ENCODE measurements at places on chromosomes 12 and 14.

DNA sequence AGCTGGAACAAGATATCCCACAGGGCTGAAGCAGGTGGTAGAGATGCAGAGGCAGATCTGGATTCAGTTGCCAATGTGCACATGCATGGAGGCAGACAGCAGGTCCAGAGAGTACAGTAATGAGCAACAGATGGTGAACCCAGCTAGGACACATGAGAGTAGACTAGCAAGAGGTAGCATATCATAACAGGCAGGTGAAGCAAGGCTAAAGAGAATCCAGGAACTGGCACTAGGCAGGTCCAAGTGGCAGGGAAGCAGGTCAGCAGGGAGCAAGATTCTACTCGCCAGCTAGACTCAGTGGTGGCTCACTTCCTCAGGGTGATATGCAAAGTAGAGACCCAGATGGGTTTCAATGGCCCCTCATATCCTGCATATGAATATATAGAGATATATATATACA lies 15.3 kb upstream of the MYF6 start:
- no peak for DNase-seq

- DNase-seq = no peak
Measured at GRCh38 chr12:53402871-53403270, 20.8 kb upstream of the AMHR2 start.

DNA sequence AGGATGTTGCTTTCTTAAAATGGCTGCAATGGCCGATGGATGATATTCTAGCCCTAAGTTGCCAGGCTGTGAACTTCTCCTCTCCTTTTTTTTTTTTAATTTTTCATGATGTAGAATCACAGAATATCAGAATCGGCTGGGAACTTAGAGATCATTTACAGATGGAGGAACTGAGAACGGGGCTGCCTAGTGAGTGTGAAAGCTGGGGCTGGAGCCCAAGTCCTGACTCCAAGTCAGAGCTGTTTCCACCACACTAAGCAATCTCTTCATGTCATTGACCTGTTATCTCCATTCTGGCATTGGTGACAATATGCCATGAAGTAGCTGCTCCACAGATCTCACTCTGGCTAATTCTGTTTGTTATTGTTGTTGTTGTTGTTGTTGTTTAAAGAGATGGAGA lies 121.7 kb downstream of the SLC38A1 start:
- DNase-seq = no peak

DNA sequence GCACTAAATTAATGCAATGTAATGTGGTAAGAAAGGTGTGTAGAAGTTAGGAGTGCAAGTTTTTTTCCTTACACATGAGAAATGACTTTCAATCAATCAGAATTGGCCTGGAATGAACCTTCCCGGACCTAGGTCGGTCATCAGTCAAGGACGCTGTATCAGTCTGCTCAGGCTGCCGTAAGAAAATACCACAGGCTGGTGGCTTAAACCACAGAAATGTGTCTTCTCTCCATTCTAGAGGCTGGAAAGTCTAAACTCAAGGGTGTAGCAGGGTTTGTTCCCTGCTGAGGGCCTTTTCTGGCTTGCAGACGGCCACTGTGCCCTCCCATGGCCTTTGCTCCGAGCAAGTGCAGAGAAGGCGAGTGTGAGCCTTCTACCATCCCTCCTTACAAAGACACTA lies 86.6 kb upstream of the DYNC1H1 start:
- DNase-seq = no peak

GRCh38 chr14:100222224-100223093 lies 16.5 kb upstream of the YY1 start:
- DNase-seq = no peak

- DNase-seq = no peak
Measured at GRCh38 chr12:1851151-1851701, 30.9 kb downstream of the LRTM2 start.

GRCh38 chr12:54140588-54141388 lies 48.0 kb downstream of the SMUG1 start:
- DNase-seq = peak; percentile 73

DNA sequence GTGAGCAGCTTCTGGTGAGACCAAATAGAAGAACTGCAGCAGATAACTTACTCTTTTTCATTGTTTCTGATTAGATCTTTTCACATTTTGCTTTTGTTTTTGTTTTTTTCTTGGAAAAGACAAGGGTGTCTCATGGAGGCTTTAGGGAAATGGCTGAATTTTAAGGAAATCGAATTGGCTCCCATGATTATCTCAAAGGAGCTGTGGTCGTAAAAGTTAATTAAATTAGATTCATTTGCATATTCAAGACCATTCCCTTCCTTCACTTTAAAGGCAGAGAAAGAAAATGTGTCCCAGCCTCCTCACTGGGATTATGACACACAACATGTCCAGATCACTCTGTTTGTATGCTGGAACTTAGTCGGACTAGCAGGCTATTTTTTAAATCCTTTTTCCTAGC lies 106.4 kb upstream of the MDM1 start:
- DNase-seq = no peak

- no peak for DNase-seq
Measured at GRCh38 chr14:101394374-101394773, 166.9 kb upstream of the DIO3 start.

DNA sequence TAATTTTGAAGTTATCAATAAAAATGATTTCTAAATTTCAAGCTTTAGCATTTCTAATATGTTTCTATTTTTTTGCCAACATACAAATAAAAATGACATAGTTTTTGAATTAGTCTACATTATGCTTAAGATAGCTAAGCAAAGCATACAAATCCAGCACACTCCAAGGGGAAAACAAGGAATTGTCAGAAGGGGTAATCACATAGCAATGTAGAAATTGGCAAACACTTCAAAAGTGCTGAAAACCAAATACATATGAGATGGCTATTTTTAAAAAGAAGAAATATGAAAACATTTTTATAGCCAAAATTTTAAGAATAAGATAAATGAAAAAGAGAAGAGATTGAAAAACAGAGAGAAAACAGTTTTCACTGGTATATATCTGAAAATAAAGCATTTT lies 308.0 kb downstream of the SLC6A15 start:
- no peak for DNase-seq

DNA sequence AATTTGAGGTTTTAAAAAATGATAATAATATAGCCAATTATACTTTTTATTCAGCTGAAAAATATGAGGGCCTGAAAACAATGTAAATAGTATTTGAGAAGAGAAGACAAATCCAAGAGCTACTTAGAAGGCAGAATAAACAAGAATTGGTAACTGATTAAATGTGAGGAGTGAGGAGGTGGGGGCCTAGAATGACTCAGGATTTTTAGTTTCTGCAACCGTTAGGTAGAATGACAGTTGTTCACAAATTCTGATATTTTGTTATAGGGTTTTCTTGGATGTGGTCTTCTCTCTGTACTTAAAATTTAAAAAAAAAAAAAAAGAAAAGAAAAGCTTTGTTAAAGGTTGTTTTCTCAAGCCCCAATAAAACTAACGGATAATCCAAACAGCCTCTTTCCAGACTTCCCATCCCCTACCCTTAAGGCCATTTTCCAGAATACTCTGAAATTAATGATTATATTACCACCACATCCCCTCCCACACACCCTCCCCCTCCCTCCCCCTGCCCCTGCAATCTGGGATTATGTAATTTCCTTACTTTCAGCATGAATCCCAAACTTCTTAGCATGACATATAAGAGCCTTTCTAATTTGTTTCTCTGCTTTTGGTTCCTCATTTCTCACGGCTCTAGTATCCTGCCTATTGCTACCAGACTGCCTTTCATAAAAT lies 50.4 kb downstream of the LRP6 start:
- no peak for DNase-seq

- no peak for DNase-seq
Measured at GRCh38 chr14:73889376-73889775, 2.7 kb downstream of the ZNF410 start.

DNA sequence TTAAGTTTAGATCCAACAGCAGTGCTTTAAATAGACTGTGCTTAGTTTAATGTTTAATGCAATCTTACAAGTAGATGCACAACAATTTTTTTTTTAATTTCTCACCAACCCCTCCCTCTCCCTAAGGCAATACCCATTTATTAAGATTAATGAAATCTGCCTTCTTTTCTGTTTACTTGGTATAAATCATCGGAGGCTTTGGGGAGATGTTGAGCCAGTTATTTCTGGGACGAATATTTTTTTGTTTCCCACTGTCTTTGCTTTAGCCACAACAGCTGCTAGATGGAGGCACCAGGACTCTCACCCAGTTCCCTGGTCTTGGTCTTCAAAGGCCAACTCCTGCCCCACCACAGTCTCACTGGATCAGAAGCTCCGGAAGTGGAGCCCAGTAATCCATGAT lies 113.4 kb downstream of the PLXNC1 start:
- no peak for DNase-seq

DNA sequence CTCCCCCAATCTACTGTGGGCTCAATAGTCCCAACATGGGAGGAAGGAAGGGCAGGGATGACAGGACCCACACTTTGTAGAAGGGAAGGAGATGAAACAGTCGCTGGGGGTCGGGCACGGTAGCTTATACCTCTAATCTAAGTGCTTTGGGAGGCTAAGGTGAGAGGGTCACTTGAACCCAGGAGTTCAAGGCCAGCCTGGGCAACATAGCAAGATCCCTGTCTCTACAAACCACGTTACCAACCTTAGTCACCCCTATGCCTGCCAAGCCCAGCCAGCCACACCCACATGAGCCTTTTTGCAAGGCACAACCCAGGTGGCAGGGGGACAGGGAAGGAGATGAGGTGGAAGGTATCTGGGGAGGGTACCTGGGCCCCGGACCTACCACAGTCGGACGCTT lies 31.7 kb downstream of the KDM2B start:
- DNase-seq = no peak

DNA sequence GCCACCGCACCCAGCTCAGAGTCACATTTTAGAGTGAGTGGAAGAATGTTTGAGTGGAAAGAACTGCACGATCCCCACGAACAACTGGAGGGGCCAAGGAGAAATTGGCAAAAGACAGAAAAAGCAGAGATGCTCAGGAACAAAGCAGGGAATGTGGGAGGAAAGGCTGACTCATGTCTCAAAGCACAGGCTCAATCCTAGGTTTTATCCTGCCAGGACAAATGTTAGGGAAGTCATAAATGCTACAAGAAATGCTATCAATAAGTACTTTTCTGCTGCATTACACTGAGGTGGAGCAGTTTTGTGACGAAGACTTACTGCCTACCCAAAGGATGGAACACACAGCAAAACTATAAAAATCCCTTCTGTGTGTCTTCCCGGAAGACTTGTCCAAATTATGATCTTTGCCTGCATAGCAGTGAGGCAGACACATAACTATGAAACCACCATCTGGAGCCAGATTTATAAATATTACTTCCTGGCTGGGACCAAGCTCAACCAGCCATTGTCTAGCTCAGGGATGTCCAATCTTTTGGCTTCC lies 26.7 kb downstream of the NIN start:
- no peak for DNase-seq

DNA sequence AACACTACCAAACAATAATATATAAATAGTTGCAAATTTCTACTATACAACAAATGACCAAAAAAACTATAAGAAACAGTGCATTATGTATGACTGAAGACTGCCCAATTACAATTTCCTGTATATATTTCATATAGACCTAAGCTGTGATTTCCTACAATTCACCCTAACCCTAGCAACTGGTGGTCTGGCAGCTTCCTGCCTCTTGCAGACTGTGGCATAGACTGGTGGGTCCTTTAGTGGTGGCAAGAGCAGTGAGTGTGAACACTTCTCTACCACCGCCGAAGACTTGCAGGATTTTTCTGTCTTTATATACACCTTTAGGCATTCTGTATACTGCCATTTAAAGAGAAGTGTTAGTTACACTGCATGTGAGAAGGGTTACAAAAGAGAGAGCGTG lies 43.6 kb upstream of the CMAS start:
- no peak for DNase-seq

- DNase-seq = no peak
Measured at GRCh38 chr14:79036441-79036840, 866.3 kb downstream of the NRXN3 start.

GRCh38 chr14:58765418-58765831 lies 127.7 kb downstream of the DACT1 start:
- no peak for DNase-seq

DNA sequence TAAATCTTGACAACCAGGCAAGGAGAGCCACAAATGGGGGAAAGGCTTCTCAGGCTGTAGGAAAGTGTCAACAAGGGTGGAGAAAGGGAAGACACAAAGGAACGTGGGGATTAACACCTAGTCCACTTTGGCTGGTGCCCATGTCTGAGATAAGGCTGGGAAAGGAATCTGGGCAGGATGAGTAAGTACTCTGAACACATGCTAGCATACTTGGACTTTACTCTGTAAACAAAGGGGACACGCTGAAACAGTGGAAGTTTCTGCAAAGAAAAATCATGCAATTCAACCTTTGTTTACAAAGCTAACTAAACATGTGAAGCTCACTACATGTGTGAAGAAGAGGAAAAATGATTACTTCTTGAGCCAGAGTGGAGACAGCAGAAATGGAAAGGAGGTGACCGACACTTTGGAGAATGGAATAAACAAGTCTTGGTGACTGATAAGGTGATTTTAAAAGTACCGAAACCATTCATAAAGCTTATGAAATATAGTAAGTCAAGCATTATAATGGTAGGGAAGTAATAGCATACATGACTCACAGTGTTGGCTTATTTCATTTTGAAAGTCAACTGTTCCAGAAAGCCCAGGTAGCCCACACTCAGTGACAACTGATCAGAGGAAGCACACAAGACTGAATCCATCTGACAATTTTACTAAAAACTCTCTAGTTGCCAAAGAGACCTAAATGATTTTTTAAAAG lies 13.2 kb downstream of the CPNE8 start:
- DNase-seq = no peak

GRCh38 chr12:104764225-104765091 lies 193.6 kb downstream of the SLC41A2 start:
- DNase-seq = no peak

DNA sequence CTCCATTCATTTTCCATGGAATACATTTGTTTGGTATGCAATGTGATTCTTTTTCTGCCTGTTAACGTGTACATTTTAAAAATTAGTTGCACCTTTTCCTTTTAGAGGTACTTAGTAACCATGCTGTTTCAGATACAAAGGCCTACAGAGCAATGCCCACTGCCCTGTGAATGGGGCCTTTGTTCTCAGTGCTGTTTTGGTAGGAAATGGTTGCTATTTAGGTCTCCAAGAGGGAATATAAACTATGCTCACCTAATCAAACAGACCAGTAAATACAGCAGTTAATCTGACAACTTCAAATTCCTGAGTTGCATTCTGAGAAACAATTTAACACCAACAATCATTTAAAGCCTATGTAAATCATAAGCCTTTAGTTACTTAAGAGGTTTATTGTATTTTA lies 188.7 kb downstream of the BCAT1 start:
- DNase-seq = no peak

- peak; percentile 82 for DNase-seq
Measured at GRCh38 chr12:121443193-121443870, 43.4 kb downstream of the RNF34 start.

DNA sequence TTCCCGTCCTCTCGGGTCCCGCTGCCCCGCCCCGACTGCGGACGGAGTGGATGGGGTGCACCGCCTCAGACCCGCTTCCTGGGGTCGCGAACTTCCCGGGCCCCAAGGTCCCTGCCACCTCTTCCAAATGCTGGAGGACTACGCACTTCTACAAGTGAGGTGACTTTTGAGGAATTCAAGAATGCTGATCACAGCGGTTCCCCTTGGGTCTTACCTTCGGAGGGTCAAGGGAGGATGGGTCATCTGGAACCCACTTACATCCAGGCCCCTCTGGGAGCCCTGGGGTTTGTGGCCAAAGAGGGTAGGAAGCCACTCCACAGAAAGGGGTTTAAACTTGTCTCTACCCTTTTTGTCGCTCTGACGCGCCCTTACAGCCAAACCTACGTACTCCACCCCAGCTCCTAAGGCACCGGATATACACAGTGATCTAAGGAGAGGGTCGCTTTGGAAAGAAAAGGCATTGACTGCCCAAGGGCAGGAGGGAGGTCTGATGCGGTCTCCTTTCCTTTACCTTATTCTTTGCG lies 532 bp upstream of the PRKD1 start:
- DNase-seq = peak; percentile 59

GRCh38 chr14:78445275-78445674 lies 275.1 kb downstream of the NRXN3 start:
- DNase-seq = no peak
